T-helper 17 cell (primary cell): ENCODE measurements at places on chromosomes 13 and 19.

GRCh38 chr13:97986835-97987234 lies 33.4 kb downstream of the IPO5 start:
- no peak for DNase-seq

DNA sequence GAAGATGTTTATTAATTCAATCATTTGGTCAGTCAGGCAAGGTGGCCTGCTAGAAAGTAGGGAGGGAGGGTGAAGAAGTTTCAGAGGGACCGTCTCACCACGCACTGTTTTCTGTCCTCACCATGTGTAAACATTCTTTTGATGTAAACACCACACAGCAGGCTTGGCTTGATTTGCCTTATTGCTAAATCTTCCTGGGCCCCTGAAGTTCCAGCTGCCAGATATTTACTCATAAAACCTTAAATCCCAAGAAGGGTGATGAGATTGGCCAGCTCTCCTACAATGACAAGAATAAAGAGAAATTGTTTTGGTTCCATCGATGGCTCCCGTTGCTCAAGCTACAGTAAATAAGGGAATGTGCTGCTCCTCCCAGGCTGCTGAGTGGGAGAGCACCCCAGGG lies 198.2 kb upstream of the TMTC4 start:
- no peak for DNase-seq

DNA sequence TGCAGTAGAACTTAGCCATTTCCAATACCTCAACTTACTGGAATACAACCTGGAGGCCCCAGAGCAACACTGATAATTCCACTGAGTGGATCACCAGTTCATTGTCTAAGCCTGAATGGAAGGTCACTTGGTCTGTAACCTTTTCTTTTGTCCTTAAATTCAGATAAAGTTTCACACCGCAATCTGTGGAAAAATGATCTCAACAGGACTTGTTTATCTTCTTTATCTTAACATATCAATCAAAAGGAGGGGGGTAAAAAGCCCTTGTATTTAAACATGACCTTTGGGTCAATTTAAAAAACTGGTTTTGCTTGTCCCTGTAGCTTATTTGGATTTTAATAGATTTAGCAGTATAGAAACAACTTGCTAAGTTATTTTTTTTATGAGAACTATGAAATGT lies 21.6 kb downstream of the SAE1 start:
- no peak for DNase-seq

DNA sequence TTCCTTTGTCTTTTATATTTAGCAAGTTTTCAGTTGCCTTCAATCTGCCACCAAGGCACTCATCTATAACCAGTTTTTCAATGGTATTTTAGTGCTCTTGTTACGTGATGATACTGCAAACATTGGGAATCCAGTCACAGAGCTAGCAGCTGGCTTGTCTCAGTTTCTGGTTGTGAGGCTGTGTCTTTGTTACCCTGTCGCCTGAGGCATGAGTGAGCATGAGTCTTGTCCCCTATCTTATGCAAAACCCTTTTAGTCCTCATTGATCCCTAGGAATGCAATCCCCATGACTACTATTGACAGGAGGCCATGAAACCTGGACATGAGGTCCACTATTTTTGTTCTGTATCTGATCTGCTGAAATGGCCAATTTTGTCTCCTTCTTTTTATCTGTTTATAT lies 391.0 kb downstream of the LMO7 start:
- DNase-seq = no peak
